K562 (cell line): ENCODE measurements at places on chromosomes 3 and 15.

DNA sequence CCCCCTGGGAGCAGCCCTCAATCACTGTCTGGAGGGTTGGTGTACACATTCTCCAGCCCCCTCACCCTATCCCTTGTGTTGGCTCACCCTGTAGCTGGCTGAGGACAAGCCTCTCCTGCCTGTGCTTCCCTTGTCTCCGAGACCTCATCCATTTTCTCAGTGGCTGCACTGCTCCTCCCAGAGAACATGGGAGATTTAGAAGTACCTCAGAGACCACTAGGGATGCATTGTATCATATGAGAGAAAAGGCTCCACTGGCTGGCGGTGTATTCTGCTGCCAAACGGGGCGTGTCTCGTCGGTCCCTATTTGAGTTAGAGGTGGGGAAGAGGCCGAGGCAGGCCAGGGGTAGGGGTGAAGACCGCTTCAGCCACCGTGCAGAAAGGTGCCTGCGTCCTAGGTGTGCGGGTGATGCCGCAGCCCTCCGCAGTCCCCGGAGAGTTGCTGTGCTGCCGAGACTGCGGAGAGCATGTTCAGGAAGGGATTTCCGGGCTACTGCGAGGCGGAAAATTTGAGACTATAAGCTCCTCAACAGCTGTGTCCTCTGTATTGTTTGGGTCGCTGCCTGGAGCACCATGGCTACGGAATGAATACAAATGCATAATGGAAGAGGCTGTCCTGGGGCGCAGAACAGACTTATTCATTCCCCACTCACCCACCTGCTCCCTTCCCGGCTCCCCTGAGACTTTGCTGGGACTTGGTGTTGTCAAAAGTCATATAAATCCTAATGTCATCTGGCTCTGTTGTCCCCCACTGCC lies 43.8 kb downstream of the SPSB4 start:
- DNase-seq = no peak

GRCh38 chr3:27673701-27674100 lies 48.4 kb downstream of the EOMES start:
- DNase-seq = no peak

- DNase-seq = no peak
Observed at GRCh38 chr15:57089815-57090495, 171.5 kb downstream of the TCF12 start.

DNA sequence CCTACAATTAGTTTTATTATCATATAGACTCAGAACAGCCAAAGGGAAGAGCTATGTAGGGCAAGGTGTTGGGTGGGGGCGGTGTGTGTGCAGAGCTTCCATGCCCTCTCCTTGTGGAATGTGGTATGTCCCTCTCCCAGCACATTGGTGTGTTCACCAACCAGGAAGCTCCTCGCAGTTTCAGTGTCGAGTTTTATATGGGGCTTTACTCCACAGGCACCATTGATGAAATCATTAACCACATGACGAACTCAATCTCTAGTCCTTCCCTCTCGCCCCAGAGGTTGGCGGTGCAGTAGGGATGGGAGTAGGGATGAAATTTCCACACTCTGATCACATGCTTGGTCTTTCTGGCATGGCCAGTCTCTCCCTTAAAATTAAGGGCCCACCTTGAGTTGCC lies 13.6 kb upstream of the SRP14 start:
- no peak for DNase-seq

DNA sequence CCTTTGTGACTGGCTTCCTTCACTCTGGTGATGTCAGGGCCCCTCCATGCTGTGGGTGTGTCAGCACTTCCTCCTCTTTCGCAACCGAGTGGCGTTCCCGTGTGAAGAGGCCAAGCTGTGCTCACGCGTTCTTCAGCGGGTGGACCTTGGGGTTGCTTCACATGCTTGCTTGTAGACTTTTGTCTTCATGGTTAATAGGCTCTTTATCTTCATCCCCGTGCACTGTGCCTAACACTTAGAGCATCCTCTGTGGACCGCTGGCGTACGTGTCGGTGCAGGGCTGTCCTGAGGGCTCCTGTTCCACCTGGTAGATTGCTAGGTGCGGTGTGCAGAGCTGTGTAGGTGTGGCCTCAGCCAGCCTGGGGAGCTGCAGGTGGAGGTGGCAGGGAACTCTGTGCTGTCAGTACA lies 182.3 kb downstream of the OR4M2 start:
- no peak for DNase-seq
